ENCODE measurements at places on chromosomes 16 and 17. TPM values are rescaled to one million over a fixed set of nuclear protein-coding genes. Genes with fewer than 3 reads are reported as not detected.

CPNE7 gene
- 18.0 TPM for total RNA-seq

TMEM238L gene
- not detected for total RNA-seq

ABCC11 gene
- 0.05 TPM for total RNA-seq

KRTAP4-3 gene
- not detected for total RNA-seq

GDPD1 gene
- total RNA-seq = 0.84 TPM

TP53TG3B gene
- not detected for total RNA-seq

EEF2K gene
- total RNA-seq = 22.8 TPM

PERCC1 gene
- total RNA-seq = not detected

ACD gene
- 89.7 TPM for total RNA-seq

TOX3 gene
- total RNA-seq = not detected

DNA sequence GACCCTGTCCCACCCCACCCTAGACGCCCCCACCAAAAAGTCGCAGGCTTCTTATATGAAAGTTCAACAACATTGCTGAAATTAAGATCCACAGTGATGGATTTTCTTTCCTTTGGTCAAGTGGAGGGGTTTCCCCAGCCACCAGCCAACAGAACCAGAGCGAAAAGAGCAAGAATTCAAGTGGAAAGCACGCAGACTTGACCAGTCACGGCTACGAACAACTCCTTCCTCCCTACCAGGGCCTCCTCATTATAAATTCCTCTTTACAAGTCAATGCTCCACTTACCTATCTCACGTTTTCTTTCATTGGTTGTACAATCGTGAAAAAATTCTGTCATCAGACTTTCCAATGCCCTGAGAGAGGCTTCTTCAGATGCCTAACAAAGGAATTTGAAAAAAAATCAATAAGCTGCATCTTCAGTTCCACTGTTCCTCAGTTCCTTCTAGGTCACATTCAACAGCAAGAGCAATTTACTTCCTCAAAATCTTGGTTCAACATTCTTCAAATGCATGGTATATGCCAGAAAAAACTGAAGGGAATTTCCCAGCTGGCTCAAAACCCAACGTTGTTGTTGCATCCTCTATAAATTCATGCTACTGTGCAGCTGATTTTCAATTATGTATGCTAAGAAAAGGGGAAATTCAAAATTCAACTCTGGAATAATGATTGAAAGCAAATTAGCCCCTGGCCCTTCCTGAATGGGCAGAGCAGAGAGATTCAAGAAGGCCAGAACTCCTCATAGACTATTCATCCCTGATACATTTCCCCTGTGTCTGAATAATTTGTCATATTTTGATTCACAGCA lies 30.9 kb downstream of the XPO6 start:
- no peak for DNase-seq

GRCh38 chr16:50688083-50688482 lies 5.3 kb upstream of the NOD2 start:
- no peak for DNase-seq

- no peak for DNase-seq
Measured at GRCh38 chr17:81543339-81543675, 8.8 kb downstream of the FAAP100 start.

DNA sequence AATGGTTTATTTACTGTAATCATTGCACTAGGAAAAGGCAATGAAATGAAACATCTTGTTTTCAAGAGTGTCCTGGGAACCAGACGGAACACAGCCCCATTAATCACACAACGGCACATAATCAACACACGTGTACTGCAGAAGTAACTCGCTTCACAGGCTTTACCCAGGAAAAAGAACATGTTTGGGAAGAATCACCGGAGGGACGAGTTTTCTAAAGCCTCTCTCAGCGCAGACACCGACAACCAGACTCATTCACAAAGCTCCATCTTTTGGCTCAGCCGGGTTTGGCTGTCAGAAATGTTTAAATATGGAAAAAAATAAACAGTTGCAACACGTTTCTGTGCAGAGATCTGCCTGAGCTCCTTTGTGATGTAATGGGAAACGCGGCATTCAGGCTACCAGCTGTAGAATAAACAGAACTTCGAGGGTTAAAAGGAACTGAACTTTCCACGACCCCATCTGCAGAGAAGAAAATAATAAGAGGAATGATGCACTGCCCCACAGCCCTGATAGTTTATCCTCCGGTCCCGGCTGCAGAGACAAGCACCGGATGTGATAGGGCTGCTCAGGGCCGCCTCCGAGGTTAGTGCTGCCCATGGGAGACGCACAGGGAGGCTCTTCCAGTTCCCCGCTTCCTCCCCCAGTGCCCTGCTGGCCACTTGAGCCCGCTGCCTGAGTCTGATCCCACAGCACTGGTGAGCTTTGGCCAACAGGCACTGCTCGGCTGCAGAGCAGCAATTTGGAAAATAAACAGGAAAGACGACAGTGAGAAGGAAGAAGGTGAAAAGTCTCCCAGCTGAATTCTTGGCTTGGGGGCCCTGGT lies 119.8 kb downstream of the HIC1 start:
- DNase-seq = no peak

GRCh38 chr17:49438436-49439278 lies 24.0 kb upstream of the PHB1 start:
- DNase-seq = no peak

- no peak for DNase-seq
Measured at GRCh38 chr16:5966004-5966403, 868.4 kb upstream of the EEF2KMT start.

DNA sequence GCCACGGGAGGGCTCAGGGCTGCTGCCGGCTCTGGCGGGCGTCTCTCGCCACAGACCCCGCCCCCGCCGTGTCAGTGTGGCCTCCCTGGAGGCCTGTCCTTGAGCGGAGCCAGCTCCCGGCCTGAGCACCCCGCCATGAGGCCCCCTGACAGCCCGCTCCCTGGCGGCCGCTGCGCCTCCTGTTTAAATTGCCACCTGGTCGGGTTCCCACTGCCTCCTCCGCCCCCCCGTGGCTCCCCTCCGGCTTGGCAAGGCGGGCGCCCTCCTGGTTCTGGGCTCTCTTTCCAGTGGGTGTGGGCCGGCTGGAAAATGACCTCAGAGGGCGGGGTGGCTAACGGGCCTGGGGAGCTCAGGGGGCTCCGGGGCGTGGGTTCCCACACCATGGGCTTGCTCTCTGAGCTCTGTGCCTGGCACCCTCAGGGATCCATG lies 42.1 kb upstream of the SSTR5 start:
- no peak for DNase-seq

DNA sequence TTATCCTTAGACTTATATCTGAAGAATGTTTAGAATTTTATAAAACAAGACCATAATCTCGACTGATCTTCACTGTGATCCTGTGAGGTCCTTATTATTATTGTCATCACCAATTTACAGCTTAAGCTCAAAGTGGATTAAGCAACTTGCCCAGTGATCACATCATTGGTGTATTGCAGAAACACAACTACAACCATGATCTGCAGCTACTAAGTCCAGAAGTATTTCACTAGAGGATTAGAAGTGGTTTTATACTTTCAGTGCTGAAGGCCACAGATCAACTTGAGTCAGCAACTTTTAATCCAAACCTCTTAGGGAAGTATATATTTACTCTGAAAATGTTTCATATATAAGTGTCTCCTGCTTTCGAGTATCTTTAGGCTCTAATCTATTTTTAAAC lies 624.3 kb upstream of the SOX9 start:
- DNase-seq = no peak

- DNase-seq = no peak
Measured at GRCh38 chr17:82786427-82786826, 34.6 kb downstream of the TBCD start.

DNA sequence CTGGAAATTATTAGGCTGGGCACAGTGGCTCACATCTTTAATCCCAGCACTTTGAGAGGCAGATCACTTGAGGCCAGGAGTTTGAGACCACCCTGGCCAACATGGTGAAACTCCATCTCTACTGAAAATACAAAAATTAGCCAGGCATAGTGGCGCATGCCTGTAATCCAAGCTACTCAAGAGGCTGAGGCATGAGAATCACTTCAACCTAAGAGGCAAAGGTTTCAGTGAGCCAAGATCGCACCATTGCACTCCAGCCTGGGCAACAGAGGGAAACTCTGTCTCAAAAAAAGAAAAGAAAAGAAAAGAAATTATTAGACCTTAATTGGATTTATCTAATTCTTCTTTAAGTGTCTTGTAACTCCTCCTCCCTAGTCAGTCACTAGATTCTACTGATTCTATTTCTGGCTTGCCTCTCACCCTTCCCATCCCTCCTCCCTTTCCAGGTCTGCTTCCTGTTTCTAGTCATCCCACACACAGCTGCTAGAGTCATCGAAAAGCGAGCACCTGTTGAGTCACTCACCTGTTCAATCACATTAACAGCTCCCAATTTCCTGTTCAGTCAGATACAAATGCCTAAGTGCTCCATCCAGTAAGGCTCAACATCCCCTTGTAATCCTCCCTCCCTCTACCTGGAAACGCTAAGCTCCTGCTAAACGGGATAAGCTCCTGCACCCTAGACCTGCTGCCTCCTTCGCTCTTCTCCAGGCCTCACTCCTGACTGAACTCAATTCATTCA lies 34.6 kb downstream of the ERN1 start:
- DNase-seq = no peak

GRCh38 chr17:77887110-77887463 lies 71.4 kb upstream of the TNRC6C start:
- no peak for DNase-seq

GRCh38 chr16:75256059-75256571 lies 4.7 kb upstream of the BCAR1 start:
- no peak for DNase-seq

DNA sequence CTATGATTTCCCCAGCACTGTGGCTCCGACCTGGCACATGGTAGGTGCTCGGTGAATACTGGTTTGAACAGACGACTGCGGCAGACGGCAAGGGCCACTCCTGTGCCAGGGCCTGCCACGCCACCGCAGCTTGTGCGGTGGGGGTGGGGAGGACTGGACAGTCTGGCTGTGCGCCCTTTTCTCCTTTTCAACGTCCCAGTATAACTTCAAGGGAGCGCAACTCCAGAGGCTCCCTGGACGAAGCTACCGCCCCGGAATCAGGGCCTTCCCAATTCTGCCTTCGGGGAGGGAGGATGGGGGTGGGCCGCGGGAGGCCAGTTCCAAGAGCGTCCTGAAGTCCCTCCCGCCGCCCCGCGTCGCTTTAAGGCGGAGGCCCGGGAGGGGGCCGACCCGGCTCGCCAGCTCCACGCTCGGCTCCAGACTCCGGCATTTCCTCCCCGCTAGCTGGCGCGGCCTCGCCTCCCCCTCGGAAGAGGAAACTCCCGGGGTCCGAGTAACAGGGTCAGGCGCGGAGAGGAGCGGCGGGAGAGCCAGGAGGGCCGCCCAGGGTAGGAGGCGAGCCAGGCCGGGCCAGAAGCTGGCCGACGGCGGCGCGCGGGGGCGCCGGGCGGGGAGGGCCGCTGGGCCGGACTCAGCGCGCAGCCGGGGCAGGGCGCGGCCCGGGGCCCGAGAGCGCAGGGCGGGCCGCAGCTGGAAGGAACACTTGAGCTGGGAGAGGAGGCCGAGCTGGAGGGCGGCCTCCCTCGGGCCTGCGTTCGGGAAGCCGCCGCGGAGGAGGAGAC lies at the start of gene ITPRIPL2:
ITPRIPL2 (plus strand) TSS at position 388 of the 782 bp plus-strand sequence. CDS start 498 bp downstream, outside the sequence.
- DNase-seq = no peak

DNA sequence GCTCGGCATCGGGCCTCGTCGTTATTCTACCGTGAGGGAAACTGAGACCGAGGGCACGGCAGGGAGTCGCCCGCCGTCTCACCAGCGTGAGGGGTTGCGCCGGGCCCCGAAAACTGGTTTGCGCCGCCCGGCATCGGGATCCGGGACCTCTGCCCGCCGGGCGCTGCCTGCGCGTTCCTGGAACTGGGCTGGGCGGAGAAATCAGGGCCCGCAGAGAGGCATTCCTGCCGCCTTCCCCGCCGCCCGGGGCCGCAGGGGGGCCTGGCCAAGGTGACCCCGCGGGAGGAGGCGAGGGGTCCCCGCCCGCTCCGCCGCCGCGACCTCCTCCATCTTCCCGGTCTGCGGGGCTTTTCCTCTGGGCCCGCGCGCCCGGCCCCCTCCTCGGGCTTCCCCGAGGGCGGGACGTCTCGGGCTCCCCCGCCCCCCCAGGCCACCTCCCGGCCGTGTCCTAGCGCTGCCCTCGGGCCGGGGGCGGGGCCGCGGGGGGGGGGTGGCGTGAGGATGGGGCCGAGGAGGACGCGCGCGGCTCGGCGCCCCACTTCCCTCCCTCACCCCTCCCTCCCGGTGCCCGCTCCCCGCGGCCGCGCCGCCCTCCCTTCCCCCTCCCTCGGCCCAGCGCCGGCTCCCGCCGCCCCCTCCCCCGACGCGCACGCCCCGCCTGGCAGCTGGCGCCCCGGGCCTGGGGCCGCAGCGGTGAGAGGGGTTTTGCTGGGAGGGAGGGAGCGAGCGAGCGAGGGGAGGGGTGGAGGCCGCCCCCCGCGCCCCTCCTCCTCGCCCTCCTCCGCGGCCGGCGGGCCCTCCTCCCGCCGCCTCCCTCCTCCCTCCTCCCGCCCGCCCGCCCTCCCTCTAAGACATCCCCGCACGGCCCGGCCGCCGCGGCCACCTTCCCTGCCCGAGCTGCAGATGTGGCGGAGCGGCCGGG lies at the start of gene GLIS2:
GLIS2 (plus strand) TSS at position 882 of the 922 bp plus-strand sequence. CDS start 16,214 bp downstream, outside the sequence.
- no peak for DNase-seq

GRCh38 chr16:11503566-11503965 lies 83.2 kb downstream of the LITAF start:
- no peak for DNase-seq

DNA sequence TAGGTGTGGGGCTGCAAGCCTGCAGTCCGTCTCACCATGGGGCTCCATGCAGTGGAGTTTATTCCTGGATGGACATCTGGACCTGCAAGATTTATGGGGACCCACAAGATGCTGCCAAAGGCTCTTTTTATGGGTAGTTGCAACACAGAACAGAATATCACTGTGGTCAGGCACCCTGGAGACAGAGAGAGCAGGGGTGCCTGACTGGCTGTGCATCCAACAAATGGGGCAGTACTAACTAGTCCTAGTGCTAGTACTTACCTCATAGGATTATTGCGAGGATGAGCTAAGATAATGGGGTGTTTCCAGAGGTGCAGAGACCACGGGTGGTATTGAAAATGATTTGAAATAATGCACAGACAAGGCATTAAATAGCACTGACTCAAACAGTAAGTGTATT lies 42.4 kb upstream of the MMP2 start:
- DNase-seq = no peak

DNA sequence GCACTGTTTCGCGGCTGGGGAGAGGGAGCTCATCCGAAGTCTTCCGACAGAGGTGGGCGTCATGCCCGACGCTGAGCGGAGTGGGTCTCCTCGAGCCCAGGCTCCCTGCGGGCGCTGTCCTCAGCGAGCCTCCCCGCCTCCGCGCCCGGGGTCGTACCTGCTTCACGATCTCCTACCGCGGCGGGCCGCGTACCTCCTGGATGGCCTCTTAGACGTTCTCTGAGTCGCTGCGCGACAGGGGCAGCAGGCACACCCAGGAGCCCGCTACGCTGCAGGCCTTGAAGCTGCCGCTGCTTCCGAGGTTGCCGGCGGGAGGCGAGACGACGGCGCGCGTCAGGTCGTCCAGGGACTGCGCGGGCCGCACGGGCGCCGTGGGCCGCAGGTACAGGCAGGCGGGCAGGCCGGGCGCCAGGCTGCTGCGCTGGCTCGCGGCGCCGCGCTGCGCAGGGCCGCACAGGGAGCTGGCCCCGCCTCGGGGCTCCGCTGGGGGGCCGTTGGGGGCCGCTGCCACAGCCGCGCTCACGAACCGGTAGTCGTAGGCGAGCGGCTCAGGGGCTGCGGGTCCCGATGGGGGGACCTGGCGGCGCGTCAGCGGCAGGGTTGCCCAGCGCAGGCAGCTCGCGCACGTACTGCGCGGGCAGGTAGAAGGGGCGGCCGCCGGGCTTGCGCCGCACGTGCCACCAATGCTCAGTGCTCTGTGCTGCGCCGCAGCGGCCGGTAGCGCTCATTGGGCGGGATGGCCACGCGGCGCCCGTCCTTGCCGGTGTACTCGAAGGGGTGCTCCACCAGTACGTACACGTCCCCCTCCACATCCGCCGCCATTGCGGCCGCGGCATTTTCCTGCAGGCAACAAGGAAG lies 116.4 kb upstream of the SMURF2 start:
- DNase-seq = no peak
